ENCODE measurements at places on chromosomes 3 and 15. TPM values are rescaled to one million over a fixed set of nuclear protein-coding genes. Genes with fewer than 3 reads are reported as not detected.

The UBR1 gene
- total RNA-seq = 46.1 TPM

- ATAC-seq = no peak
Measured at GRCh38 chr15:58228718-58229117, 90.5 kb downstream of the AQP9 start.

GRCh38 chr15:41798607-41799487 is 24.6 kb downstream of the MAPKBP1 start:
- no peak for ATAC-seq

- ATAC-seq = no peak
Measured at GRCh38 chr3:126121074-126121473, 37.1 kb upstream of the SLC41A3 start.

DNA sequence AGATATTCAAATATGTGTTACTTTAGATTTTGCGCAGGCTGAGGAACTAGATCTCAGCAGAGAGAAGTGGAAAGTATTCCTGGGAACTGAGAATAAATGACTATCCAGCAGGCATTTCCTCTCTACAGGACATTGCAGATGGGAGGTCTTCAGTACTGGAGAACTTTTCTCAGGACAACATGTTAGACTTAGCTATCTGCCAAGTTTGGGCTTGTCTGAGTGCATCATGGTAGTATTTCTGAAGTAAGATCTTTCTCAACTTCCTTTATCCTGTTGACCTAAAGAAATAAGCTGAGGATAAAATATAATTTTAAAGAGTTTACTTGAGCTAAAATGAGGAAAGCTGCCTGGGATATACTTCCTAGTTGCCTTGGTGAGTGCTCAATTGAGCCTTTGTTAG is 167.9 kb upstream of the BCHE start:
- no peak for ATAC-seq
